ENCODE measurements at places on chromosomes 4 and X.

- DNase-seq: no peak
These were observed 4.8 kb upstream of the TIMP1 start for GRCh38 chrX:47577424-47577823.

DNA sequence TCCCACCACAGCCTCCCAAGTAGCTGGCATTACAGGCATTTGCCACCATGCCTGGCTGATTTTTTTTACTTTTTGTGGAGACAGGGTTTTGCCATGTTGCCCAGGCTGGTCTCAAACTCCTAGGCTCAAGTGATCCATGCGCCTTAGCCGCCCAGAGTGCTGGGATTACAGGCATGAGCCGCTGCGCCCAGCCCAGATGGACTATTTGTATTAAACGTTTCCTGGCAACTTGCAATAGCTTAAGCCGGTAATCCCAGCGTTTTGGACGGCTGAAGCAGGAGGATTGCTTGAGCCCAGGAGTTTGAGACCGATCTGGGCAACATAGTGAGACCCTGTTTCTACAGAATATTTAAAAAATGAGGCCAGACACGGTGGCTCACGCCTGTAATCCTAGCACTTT, 18.4 kb downstream of the UBE2K start:
- DNase-seq: no peak

DNA sequence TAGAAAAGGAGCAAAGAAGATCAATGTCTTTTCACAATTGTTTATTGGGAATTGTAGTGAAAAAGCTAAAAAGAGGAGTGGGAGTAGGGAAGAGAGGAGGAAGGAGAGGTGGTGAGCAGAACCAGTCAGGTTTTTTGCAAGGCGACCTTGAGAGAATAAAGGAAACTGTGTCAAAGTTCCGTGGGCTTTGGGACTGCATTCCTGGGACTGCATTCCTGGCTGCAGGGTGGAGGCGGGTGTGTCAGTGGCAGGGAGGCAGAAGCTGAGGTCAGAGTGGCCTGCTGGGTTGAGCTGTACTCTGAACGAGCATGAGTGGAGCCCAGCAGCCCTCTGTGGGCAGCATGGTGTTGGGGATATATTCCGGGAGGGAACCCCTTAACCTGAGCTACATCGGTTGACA, 66.8 kb upstream of the UCP1 start:
- no peak for DNase-seq

GRCh38 chr4:7189475-7190277, 2.7 kb upstream of the SORCS2 start:
- DNase-seq: no peak

DNA sequence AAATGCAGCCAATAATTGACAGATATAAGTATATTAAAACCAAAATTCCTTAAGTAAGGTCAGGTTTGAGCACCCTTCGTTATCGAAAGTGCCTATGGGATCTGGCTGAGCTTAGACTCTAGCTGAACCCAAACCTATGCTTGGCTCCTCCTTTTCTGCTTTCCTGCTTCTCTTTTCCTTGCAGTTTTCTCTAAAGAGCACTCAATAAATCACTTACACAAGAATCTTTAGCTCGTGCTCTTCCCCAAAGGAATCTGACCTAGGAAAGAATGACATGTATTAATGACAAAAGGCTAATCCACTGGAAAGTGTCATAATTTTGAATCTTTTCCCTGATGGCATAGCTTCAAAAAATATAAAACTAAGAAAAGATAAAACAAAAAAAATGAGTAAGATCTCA, 282.7 kb downstream of the DKK2 start:
- DNase-seq: no peak

DNA sequence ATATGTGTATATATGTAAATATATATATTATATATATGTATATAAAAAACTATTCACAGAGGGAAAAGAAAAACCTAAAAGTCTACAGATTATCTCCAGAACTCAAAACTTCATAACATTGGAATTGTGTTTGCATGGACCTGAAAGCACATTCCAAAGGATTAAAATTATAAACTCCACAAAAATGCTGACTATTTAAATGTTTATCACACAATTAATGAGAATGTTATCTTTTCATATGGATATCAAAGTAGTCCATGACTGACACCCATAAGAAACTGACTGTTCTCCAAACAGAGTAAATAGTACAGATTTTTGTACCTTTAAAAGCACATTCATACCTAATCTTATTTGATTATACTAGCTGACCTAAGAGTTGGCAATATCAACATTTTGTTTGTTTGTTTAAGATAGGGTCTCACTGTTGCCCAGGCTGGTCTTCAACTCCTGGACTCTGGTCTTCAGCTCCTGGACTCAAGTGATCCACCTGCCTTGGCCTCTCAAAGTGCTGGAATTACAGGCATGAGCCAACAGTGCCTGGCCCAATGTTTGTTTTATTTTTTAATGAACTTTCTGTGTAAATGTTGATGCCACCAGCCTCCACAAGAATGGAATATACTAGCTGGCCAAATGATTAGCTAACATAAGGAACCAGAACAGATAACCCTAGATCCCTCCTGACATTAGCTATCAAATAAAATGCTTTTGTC, 50.0 kb downstream of the SLC39A8 start:
- no peak for DNase-seq

DNA sequence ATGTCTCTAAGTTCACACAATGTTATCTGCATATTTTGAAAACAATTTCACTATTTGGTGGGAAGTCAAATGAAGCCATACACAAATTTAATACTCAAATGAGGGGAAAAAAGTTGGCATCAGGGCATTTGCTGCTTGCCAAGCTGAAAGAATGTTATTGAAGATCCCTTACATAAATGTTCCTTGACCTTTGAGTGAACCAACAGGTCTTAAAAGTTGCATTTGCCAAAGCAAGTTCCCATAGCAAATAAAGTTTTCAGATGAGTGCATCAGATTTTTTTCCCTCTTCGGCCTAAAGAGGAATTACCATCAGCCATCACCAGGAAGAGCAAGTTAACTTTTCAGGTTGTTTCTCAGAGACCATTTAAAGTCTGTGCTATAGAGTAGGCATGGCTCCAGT, 115.9 kb downstream of the COX18 start:
- no peak for DNase-seq

DNA sequence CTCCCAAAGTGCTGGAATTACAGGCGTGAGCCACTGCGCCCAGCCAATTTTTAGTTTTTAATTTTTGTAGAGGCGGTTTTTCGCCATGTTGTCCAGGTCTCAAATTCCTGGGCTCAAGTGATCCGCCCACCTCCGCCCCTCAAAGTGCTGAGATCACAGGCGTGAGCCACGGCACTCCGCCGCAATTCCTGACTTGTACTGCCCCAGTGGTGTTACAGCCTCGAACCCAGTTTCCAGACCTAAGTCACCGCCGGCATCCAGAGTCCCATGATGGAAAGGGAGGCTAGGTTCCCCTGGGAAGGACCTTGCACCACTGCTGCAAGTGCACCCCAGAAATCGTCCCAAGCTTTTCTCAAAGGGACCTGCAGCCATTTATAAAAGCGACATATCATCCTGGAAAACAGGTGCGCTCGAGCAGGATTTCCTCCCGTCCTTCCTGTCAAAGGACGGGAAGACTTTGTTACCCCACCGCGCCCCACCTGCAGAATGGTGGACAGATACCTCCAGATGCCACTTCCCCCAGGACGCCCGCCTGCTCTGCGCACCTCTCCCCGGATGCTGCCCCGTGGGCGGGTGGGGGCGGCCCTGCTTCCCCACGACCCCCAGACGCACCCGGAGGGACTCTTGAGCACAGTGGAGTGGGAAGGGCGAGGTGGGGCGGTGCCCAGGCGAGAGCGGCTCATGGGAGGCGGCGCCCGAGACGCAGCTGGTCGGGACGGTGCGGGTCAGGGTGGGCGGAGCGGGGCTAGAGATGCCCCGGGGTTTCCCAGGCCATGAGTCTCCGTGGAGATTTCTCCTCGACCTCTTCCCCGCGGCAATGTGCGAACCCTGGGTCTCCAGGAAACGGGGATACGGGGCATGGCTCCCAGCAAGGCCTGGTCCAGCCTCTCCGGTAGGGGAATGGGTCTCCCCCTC, 947 bp upstream of the RPL10 start:
- peak; percentile 49 for DNase-seq

GRCh38 chrX:22247169-22247568, 25.5 kb upstream of the CBLL2 start:
- no peak for DNase-seq

GRCh38 chrX:28177202-28177601, 196.0 kb upstream of the DCAF8L1 start:
- DNase-seq: no peak
